ENCODE measurements at places on chromosomes 5 and 9.
A peak's percentile ranks its signal among the peaks of the same experiment; 100 is the strongest.

GRCh38 chr9:94952565-94953373 is 226.3 kb downstream of the AOPEP start:
- peak; percentile 48 for DNase-seq

DNA sequence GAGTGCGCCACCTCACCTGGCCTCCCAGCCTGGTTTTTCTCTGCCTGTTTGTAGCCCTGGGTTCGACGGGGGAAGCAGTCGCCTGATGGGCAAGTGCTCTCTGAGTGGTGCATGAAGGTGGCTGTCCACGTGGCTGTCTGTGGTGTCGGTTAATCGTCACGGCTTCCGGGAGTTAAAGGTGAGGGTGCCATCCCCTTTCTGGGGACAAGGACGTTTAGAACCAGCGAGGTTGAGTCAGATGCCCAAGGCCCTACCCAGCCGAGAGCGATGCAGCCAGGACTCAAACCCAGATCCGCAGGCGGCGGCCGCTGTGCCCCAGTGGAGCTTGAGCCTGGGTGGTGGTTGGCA is 47.7 kb downstream of the RXRA start:
- no peak for DNase-seq

DNA sequence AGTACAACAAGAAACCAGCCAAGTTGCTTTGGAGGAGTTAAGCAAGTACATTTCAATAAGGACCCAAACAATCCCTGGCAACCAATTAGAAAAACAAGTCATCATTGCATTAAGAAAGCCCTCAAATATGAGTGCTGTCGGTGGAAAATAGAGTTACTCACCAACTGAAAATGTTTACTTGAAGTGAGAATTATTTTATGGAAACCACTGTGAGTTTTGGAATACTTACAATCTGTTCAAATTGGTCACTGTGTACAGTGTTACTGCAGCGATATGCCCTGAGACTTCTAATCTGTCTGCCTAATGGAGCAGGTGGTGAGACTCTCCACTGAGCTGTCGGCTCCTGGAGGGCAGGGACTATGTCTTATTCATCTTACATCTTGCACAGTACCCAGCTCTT is 1073.2 kb upstream of the DMAC1 start:
- DNase-seq: no peak

GRCh38 chr5:143495821-143496275 is 92.4 kb upstream of the NR3C1 start:
- no peak for DNase-seq

DNA sequence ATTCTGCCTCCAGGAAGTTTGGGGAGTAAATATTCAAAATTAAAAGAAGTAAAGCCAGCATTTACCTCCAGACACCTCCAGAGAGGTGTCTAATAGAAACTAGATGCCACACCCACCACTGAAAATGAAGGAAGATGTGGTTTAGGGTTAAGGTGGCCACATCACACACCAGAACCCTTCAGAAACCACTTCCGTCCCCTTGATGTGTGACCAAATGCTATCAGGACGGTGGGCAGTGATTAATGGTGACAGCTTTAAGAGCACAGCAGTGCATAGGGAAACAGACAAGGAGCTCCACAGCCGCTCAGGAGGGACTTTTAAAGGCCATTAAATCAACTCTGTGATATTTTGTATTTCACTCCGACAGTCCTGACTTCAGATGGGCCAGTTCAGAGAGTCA is 295.2 kb downstream of the BRINP1 start:
- no peak for DNase-seq

DNA sequence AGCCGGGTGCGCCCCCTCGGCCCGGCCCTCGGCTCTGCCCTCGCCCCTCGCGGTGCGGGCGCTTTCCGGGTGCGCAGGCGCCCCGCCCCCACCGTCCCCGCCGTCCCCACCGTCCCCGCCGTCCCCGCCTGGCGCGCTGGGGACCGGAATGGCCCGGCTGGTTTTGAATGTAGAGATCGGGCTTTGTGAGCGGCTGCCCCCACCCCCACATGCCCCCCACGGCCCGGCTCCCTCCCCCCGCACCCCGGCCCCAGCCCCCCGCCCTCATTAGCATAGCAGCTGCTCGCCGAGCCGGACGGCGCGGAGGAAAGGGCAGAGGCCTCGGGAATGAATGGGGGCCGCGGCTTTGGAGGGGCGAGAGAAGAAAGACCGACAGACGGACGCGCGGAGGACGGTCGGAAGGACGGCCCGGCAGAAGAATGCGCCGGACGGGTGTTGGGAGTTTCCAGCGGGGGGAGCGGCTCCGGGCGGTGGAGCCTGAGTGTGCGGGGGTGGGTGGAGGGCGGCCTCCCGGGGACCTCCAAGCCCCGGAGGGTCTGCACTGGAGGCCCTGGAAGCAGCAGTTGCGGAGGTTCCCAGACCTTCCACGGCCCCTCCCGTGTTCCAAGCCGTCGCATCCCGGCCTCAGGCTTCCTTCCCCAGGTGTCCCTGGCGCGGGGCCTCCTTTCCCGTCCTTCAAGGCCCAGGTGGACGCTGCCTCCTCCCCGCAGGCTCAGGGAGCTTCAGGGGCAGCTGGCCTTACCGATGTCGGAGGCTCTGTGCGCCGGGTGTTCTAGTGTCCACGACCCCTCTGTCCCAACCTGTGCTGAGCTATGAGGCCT is 6.0 kb downstream of the NRARP start:
- no peak for DNase-seq

DNA sequence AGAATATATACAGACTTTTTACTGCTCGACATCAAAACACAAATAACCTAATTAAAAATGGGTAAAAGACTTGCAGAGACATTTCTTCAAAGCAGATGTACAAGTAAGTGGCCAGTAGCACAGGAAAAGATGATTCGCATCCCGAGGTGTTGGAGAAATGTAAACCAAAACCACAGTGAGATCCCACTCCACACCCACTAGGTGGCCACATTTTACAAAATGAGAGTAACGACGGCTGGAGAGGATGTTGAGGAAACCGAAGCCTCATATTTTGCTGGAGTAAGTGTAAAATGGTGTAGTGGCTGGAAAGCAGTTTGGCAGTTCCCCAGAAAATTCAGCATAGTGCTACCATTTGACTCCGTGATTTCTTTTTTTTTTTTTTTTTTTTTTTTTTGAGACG is 21.3 kb upstream of the GBGT1 start:
- DNase-seq: peak; percentile 40

GRCh38 chr5:169009123-169009522 is 291.8 kb downstream of the SLIT3 start:
- no peak for DNase-seq

DNA sequence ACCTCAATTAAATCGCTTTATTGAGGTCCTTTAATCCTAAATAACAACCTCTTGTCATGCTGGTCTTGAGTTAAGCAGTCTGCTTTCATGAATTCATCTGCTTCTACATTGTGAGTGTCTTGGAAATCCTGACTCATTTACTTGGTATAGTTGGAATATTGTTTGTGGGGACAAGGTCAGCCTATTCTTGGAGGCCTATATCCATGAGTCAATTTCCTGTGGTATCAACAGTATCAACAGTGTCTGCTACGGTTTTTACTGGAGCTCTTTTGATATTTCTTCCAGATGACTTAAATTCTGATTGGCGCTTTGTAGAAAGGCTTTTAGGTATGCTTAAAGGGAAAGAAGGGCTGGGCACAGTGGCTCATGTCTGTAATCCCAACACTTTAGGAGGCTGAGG is 71.2 kb upstream of the PARP8 start:
- no peak for DNase-seq

DNA sequence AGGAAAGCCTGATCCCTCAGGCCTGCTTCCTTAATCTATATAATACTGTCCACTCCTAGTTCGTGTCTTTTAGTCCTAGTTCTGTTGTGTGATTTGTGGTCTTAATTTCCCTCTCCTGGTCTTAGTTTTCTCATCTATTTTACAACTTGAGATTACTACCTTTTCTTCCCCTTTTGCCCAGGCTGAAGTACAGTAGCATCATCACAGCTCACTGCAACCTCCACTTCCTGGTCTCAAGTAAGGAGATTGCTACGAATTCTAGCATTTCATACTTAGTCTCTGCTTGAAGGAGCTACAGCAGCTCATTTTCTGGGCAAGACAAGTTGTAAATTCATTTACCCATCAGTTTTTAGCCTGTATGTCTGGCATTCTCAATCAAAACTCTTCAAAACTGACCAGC is 5.5 kb downstream of the TRIM32 start:
- no peak for DNase-seq

DNA sequence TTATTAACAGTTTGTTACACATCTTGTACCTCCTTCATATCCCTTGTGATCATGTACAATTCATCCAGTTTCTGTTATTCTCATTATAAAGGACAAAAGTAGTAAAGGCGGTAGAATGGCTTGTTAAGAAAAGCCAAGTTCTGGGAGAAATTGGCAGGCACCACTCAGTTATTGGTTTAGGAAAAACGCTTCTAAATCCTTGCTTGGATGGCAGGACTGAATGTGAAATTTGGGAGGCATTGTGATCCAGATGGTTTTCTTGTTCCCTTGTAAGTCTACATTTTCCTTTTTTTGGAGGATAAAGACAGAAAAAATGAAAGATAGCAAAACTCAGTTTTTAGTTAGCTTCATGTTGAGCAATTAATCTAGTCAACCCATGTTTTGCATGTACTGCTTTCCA is 130.2 kb downstream of the MAT2B start:
- no peak for DNase-seq

DNA sequence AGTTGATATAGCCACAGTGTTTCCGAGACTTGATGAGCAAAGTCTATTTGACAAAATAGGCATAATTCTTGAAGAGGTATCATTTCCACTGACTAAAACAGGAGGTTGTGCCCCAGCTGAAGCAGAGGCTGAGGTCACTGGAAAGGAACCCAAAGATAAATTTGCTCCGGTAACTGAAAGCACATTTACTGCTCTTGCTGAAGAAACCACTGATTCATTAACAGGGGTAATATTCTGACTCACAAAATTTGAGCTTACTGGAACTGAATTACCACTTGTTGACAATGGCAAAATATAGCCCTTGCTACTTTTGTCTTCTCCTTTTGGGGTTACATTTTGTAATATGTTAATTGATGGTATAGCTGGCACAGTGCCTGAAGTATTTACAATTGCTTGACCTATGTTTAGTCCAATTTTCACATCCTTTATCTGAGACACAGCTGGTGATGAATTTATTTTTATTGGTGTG is 30.2 kb downstream of the MLANA start:
- no peak for DNase-seq

GRCh38 chr5:80141147-80141671 is 106.1 kb downstream of the THBS4 start:
- DNase-seq: no peak

GRCh38 chr5:50794812-50795211 is 128.4 kb downstream of the PARP8 start:
- DNase-seq: no peak

DNA sequence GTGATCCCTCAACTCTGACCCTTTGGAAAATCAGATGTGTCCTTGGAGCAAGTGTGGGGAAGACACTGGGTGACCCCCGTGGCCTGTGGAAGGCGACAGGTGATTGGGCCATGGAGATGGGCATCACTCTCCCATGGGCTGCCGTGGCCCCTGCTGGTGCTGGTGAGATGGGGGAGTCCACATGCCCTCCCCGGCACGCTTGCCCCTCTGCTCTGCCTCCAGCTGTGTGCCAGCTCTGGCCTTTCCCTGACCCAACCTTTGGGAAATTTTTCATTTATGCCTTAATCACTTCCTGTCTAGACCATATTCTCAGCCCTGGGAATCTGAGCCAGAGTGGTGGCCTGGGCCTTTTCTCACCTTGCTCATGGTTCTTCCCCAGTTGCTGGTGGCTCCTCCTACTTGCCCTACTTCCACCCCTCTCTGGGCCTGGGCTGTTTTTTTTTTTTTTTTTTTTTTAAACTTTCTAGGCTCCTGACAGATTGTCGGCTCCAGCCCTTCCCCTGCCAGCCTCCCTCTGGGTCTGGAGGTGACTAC is 56.6 kb downstream of the RGS3 start:
- no peak for DNase-seq

GRCh38 chr5:110879675-110880074 is 140.9 kb downstream of the SLC25A46 start:
- no peak for DNase-seq
